ENCODE measurements at places on chromosomes 5 and 9.

GRCh38 chr9:117768750-117769395 is 64.7 kb downstream of the TLR4 start:
- no peak for DNase-seq

DNA sequence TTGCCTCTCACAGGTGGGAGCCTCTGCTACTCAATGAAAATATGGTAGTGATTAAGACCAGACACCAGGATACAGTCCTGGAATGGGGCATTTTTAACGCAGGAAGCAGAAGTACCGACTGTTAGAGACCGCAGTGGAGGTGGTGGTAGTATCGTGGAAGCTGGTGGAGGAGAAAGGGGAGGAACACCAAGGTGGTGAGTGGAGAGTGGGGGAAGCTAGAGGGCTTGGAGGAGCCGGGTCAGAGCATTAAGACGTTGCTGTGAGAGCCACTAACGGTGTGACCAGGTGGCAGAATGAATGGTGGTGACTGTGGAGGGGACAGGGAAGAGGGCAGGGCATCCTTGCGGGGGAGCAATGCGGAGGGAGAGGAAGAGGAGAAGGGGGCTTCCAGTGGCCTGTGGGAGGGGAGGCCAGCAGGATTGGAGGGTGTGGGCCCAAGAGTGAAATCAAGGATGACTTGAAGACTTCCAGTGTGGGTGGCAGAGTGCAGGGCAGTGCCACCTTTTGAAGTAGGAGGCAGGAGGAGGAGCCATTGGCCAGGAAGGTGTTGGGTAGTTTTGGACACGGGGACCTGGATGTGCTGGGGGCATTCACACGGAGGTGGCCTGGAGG is 1.6 kb upstream of the UBAC1 start:
- no peak for DNase-seq

DNA sequence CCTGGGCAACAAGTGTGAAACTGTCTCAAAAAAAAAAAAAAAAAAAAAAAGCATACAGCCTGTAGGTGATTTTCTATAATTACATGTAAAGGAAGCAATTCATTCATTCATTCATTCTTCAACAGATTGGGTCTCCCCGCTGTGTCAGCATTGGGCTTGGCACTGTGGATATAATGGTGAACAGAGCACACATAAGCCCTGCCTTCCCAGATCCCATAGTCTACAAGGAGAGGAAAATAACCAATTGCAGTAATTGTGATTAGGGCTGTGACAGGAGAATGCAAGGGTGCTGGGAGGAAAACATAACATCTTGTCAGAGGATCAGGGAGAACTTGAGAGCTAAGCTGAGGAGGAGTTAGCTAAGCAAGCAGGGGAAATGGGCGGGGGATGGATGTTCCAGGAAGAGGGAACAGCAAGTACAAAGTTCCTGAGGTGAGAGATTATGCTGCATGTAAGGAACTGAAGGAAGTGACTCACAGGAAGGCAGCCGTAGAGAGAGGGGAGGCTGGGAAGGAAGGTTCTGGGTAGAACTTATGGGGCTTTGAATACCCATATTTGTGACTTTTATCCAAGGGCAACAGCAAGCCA is 24.0 kb upstream of the KLF9 start:
- peak; percentile 63 for DNase-seq

- DNase-seq = peak; percentile 83
Observed at GRCh38 chr5:140564196-140565023, at the start of the genes APBB3 and SLC35A4. Gene APBB3, minus strand, starts transcription at chr5:140564598. Its CDS starts 353 bp downstream, at chr5:140564245. Gene SLC35A4, plus strand, starts transcription at chr5:140564828. Its CDS starts 2,342 bp downstream, at chr5:140567170.

DNA sequence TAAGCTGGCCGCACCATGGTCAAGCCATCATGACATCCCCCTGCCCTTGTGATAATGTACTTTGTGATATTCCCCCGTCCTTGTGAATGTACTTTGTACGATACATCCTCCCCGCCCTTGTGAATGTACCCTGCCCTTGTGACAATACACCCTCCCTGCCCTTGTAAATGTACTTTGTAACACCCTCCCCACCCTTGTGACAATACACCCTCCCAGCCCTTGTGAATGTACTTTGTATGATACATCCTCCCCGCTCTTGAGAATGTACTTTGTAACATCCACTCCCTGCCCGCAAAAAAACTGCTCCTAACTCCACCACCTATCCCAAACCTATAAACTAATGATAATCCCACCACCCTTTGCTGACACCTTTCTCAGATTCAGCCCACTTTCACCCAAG is 313.8 kb downstream of the CTNND2 start:
- DNase-seq = no peak

DNA sequence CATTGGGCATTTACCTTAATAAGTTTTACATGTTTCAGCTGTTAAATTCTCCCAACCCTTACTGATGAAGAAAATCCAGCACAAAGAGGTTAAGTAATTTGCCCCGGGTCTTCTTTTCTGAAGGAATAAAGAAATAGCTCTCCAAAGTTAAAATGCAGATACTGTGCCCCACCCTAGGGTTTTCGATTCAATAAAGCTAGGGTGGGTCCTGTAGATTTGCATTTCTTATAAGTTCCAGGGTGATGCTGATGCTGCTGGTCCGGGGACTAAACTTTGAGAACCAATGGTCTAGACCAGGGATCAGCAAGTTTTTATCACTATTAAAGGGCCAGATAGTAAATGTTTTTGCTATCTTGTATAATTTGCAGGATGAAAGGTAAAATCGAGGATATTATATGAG is 156.7 kb downstream of the ADAMTS12 start:
- DNase-seq = no peak

DNA sequence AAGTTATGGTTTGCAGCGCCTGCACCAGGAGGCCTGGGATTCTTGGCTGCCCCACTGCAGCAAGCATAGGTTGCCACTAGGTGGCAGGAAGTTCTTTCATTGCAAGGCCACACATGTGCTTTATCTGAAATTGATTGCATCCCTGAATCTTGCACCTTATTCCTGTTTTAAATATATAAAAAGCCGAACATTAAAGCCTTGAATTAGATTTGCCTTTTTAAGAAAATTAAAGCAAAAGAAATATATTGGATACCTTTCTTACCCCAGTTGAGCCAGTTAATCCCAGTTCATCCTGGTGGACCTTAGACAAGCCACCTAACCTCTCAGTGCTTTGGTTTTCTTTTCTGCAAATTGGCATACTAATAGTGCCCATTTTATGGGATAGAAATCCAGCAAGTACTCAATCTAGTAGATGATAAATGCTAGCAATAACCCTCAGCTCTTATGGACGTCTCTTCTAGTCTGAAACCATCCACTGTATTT is 6.3 kb upstream of the TRMT10B start:
- DNase-seq = no peak

DNA sequence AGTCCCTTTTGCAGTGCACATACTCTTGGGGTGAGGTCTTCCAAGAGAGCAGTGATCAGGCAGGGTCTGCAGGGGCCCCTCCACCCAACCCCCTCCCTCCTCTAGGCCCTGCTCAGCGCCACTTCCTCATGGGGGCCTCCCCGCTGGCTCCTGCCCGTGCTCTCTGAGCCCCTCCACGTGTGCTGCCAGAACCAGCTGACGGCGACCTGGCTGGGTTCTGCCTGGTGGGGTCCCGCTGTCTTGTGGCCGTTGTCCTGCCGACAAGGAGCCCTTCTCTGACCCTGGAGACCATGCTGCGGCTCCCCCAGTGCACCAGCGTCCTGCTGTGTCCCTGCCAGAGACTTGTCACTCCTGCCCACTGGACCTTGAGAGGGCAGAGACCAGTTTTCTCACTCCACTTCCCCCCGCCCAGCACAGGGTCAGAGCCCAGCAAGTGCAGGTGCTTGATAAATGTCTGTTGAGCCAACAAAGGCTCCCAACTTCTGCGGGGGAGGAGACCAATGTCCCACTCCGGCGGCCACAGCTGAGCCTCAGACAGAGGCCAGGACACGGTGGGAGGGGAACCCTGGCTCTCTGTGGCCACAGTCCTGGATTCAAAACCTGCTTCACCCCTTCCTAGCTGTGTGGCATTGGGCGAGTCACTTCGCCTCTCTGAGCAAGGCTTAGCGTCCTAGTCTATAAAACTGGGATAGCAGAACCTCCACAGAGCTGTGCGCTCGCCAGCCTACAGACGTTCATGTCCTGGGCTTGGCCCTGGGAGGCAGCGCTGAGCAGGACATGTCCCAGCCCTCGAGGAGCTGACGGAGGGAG is 24.8 kb downstream of the SARDH start:
- no peak for DNase-seq

DNA sequence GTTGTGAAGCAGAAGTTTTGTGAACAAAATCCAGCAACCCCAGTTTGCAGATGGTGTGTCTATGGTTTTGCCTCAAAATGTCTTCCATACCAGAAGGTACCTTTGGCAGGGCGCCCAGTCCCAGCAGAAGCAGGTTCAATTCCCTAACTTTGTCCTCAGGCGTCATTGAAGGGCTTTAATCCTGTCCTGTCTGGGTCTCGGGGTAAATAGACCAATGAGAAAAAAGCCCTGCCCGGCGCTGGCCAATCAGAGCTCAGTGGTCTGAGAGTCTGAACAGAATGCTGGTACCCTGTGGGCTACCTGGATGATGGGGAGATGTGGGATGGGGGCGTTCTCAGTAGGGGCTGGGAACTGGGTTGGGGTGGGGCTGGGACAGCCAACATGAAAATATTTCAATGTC is 6.2 kb upstream of the ST6GALNAC4 start:
- no peak for DNase-seq

DNA sequence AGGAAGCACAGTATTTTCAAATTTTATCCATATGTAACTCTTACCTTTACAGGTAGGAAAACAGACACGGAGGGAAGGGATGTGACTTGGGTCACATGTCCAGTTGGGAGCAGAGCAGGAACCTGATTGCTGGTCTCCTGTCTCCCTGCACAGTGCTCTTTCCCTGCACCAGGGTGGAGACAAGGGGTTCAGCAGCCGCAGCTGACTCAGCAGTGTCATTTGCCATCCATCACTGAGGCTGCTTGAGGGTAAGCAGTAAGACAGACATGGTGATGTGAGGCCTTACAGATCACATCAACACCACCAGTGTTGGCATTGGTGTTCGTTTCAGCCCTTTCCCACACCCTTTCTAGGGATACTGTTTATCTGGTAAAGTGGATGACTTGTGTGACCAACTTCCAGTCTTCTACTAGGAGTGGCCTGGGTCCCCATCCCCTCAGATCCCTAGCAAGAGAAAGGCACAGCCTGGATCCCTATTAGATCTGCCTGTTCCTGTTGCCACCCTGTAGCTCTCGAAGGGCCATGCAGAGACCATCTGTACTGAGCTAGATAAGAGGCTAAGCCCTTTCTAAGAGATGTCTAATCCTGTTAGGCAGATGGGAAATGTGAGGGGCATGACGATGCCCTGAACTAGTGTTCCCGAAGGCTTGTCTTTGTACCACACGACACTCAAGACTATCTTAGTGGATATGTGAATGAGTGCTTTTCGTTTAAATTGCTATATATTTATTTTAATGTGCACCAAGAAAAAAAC is 29.1 kb downstream of the FRMPD1 start:
- no peak for DNase-seq

GRCh38 chr5:139402561-139403158 is 1.2 kb downstream of the SPATA24 start:
- DNase-seq = no peak

DNA sequence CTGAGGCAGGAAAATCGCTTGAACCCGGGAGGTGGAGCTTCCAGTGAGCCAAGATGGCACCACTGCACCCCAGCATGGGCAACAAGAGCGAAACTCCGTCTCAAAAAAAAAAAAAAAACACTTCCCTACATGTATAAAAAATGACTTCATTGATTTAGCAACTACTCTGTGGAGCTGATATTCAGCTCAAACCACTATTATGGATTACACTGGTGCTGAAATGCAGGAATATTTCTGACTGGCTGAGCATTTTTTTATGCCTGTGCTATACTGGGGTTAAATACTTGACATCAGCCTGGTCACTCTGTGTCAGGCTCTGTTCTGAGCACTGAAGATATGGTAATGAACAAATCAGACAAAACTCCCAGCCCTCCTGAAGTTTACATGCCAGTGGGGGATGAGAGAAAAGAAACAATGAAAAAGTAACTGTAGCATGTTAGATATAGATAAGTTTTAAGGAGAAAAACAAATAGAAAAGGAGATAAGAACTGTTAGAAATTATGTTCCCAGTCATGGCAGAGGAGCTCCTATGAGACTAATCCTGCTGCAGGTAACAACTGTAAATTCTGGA is 22.6 kb upstream of the TTC39B start:
- no peak for DNase-seq

- DNase-seq = no peak
Observed at GRCh38 chr5:32791536-32792243, 80.6 kb downstream of the NPR3 start.

DNA sequence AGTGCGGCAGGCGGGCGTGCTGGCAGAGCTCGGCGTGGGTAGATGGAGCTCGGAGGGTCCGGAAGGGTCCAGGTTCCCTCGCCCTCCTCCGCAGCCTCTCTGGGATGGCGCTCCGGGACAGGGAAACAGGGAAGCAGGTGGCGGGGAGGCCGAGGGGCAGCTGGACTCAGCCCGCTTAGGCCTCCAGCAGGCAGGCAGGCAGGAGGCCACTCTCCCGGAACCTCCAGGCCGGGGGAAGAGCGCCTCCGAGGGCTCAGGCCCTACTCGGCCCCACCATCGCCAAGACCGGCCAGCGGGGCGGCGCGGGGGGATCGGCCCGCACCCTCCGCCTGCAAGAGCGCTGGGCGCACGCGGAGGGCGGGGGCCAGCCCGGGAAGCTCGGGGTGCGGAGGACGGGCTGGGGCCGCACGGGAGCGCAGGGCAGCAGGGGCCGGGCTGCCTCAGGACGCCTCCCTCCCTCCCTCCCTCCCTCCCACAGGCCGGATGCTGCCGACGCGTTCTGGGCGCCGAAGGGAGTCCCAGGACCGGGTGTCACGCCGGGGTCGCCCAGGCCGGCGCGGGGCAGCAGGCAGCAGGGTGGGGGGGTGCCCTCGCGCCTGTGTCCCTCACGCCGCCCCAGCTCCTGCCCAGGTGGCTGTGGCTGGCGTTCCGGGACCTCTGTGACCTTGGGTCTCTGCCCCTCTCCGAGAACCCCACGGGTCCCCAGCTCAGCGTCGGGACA is 977 bp downstream of the MGAT4B start:
- no peak for DNase-seq

DNA sequence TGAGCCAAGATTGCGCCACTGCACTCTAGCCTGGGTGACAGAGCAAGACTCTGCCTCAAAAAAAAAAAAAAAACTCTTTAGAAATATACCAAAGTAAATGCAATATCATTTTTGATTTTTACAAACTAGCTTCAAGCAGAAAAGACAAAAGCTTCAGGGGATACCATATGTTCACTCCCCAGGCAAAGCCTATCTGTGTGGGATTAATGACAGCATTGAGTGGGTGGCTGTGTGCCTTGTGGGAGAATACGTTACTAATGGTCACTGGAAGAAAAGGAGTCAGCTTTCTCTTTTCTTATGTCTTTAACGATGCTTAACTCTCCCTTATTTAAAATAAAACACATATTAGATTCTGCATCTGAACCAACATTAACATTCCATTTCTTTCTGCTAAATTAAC is 1.9 kb downstream of the PCA3 start:
- DNase-seq = no peak

Measured in epithelial cell of proximal tubule (primary cell).